ENCODE measurements at places on chromosomes 2 and 18. TPM values are rescaled to one million over a fixed set of nuclear protein-coding genes. Genes with fewer than 3 reads are reported as not detected.

Gene CDH7
- total RNA-seq: not detected

Gene KLHL14
- total RNA-seq: 0.45 TPM

Gene CTAGE1
- total RNA-seq: not detected

Gene PROM2
- total RNA-seq: 0.39 TPM

Gene LDLRAD4
- total RNA-seq: 39.6 TPM

Gene MOGAT1
- total RNA-seq: 0.74 TPM

Gene NYAP2
- not detected for total RNA-seq

Gene TMEFF2
- not detected for total RNA-seq

Gene CUL3
- 77.1 TPM for total RNA-seq

Gene KCNIP3
- 3.8 TPM for total RNA-seq

Gene ATP6V1C2
- 1.4 TPM for total RNA-seq

Gene FHOD3
- total RNA-seq: 5.4 TPM

Gene PSMA8
- not detected for total RNA-seq

Gene CCBE1
- total RNA-seq: 2.3 TPM

Gene ATP8B1
- total RNA-seq: 7.8 TPM

Gene LHCGR
- 1.7 TPM for total RNA-seq

Gene HMSD
- total RNA-seq: not detected

Gene DNAH6
- total RNA-seq: 0.77 TPM

Gene RALB
- 50.8 TPM for total RNA-seq

Gene NFATC1
- 35.4 TPM for total RNA-seq
